ENCODE measurements at places on chromosomes 4 and X.
A peak's percentile ranks its signal among the peaks of the same experiment; 100 is the strongest.

GRCh38 chr4:105714071-105714521 lies 5.5 kb downstream of the GSTCD start:
- DNase-seq: peak; percentile 17

GRCh38 chrX:112254896-112255295 lies 172.3 kb upstream of the TRPC5 start:
- DNase-seq: no peak

DNA sequence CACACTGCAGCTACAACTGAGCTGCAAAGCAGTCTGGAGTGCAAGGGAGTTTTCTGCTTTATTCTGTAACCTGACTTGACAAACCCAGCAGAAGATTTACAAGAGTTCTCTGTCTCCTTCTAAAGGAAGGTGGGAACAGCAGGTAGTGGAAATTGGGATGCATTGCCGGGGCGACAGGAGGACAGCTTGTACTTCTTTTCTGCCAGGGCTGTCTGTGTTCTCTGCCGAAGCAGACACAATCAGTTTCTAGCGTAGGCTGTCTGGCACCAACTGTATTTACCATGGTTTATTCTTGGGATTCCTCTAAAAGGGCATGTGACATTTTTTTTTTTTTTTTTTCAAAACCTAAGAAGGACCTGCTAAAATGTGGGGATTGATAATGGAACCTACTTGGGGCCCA lies 190.8 kb upstream of the GK2 start:
- DNase-seq: no peak

DNA sequence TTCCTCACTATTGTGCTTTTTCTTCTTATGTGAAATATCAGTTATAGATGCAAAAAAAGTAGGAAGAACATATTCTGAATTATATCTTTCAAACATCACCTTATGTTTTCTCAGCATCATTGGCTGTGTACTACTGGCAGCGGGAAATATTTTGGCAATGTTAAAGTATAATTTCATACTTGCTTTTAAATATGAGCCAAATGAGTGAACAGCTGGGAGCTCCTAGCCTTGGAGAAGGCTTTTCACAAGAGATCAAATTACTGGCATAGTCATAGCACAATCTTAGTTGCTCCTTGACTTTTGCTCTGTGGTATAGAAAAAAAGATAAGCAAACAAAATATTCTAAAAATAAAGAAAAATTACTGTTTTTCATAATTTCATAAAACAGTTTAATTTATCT lies 1575.8 kb upstream of the PABPC4L start:
- no peak for DNase-seq

DNA sequence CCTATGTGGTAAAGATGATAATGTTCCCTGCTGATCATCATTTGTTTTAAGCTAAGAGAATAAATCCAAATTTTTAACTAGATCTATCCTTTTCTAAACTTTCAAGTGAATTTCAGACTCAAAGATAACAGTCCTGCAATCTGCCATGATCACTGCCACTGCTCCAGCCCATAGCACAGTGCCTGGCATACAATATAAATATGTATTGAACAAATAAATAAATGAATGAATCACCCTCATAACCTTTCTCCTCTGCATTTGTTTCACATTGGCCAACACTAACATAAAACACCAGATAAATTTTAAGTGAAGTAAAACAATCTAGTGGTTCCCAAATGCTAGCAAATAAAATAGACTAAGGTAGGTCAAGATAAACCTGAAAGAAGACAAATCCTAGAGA lies 439.0 kb downstream of the GPM6A start:
- no peak for DNase-seq

GRCh38 chr4:150069353-150069752 lies 8.9 kb upstream of the DCLK2 start:
- DNase-seq: no peak

DNA sequence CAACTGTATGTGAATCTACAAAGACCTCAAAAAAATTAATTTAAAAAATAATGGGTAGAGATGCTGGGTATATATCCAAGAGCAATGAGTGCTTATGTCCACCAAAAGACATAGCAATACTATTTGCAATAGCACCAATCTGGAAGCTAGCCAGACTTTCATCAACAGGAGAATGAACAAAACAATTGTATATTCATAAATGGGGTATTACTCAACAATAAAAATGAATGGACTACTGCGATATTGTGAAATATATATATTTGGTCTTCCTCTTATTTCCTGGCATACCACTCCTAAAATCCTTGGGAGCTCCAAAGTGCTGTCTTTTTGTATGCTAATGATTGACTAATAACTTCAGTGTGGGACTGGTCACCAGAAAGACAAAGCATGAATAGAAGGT lies 77.5 kb downstream of the MSN start:
- no peak for DNase-seq

- DNase-seq: no peak
Measured at GRCh38 chrX:22748093-22748999, 251.4 kb upstream of the DDX53 start.

DNA sequence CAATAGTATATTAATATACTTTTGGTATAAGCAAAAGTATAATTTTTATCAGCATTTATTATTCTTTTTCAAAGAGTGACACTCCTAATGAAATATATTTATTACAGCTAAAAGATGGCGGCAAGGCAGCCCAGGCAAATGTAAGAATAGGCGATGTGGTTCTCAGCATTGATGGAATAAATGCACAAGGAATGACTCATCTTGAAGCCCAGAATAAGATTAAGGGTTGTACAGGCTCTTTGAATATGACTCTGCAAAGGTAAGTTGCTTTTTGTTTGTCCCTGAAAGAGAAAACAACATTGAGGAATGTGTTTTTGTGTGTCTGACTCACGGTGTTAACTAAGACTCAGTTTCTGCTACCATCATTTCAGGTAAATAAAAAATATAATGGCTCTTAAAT lies 71.9 kb downstream of the PDLIM5 start:
- no peak for DNase-seq

- no peak for DNase-seq
Measured at GRCh38 chrX:140507223-140507981, 2.5 kb upstream of the SOX3 start.

GRCh38 chrX:29890646-29891200 lies 324.6 kb upstream of the MAGEB2 start:
- no peak for DNase-seq

- no peak for DNase-seq
Measured at GRCh38 chrX:138925330-138925729, 213.8 kb upstream of the FGF13 start.

GRCh38 chr4:94995684-94996394 lies 238.1 kb downstream of the BMPR1B start:
- DNase-seq: no peak

DNA sequence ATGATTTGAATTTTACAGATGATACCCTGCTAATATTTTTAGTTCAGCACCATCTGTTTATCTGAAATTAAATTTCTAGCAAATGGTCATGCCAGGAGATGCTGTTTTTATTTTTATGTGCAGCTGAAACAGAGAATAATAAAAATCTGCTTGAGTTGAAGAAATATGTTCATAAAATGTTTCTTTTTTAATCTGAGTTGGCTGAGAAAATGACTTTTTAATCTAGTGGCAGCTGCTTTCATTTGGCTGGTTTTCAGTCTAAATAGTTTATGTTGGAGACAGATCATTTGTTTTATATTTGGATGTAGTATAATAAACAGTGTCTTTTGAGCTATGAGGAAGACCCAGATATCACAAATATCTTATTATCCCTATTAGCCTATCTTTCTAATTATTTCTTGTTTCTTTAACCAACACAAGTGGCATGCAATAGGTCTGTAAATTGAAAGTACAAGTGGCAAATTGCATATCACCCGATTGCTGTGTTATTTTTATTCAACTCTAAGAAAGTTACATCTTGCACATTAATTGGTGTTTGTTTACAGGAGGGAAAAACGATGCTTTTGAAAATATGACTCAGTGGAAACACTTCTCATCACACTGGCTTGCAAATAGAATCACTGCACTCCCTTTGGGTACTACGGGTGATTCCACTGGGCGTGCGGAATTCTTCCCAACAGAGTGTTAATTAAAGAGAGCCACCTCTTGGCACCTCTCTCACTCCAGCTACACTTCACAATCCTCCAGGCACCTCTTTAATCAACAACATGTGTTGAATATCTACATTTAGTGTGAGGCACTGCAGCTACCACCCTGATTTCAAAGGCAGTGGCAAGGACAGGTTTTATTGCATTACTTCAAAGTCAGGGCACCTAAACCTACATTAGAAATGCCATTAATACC lies 51.7 kb upstream of the AP1S2 start:
- DNase-seq: no peak

DNA sequence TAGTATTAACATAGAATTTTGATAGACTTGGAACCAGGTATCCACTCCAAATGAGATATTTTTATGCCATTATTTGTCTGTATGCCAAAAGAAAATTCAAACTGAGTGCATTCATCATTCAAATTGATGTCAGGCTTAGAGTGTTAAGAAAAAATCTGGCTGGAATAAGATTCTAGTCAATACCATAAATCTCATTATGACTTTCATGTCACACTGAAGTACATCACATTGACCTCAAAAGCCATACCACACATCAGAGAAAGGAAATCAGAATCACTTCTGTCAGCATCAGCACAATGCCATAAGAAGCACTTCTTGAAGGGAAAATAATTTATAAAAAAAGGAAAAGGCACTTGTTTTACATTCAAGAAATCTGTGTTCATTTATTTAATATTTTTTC lies 119.0 kb upstream of the BMP3 start:
- DNase-seq: no peak

DNA sequence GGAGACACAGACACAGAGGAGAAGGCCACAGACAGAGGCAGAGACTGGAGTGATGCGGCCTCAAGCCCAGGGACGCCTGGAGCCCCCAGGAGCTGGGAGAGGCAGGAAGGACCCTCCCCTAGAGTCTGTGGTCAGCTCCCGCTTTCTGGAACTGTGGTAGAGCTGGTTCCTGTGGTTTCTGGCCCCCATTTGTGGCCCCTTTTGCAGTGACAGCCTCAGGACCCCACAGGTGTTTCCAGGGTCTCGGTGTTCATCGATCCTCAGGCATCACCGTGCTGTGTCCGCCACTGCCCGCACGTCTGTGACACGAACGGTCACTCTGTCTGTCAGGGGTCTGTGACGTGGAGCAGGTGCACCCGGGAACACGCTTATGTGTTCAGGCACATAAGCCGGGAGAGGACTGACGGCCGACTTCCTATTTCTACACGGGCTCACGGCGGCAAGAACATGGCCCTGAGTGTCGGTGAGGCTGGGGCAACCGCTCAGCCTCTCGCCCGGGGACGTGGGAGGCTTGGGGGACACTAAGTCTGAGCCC lies 7.9 kb downstream of the GTPBP6 start:
- no peak for DNase-seq

DNA sequence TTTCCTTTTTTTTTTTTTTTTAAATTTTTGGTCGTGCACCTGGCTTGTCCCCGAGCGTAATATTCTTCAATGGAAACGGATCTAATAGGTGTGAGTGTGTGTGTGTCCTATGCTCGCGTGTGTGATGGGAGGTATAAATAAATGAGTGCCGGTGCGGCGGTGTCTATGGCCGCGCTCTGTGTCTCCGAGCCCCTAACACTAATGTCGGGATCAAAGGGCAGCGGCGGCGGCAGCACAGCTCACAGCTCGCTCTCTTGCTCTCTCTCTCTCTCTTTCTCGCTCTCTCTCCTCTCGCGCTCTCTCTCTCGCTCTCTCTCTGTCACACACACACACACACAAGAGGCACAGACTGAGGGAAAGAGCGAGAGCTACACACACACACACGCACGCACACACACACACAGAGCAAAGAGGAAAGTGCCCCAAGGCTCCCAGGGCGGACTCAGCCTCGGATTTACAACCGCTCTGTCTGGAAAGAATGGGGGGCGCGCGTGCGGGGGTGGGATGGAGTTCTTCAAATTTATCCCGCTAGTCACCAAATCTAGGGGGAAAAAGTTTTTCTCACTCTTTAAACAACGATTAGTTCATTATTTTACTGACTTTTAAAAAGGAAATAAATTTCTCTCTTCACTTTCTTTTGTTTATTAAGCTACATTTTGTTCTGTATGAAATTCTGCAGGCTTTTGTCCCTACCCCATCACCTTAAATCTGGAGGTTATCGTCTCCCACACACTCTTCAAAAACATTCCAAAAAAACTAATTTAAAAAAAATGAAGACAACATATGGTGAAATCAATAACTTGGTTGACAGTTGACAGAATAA lies at the start of gene ZNF827:
Gene ZNF827, minus strand, starts transcription at position 206 of the 823 bp plus-strand sequence. CDS start 416 bp downstream, outside the sequence.
- peak; percentile 53 for DNase-seq

DNA sequence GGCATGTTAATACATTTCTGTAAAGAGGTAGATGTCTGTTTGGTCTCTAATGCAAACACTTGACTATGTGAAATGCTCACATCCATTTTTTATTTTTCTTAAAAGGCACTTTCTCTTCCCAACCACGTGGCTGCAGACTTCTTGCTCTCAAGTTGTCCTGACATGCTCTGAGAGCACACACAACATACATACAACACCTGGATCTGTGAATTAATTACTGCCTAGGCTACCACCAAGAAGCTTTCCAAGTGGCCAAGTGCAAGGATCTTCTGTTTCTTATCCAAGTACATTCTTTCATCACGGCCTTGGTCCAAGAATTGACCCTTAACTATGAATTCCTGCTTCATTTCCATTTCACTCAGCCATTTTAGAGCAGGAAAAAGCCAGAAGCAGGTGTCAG lies 110.8 kb downstream of the SPRY1 start:
- DNase-seq: no peak

DNA sequence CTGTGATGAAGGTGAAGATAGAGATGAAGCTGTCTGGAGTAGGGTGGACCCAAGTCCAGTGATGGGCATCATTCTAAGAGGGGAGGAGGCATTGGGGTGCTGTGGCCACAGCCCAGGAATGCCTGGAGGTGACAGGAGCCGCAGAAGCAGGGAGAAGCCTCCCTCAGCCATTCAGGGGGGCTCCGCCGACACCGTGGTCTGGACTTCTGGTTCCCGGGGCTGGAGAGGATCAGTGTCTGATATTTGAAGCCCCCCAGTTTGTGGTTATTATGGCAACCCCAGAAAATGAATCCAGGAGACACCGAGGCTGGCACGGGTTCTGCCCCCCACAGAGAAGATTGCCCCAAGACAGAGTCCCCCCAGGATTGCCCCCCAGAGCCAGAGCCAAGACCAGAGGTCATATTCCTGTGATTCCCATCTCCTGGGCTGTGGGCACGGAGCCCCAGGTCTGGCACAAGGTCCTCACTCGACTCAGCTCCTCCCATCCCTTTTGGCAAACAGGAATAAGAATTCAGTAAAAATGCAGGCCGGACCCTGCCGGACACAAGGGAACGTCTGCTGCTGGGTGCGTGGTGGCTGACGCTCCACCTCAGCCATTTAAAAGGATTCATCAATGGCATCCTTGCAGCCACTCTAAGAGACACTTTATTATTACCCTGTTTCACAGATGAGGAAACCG lies 116.6 kb downstream of the CPZ start:
- no peak for DNase-seq

- no peak for DNase-seq
Measured at GRCh38 chrX:97482666-97483300, 599.1 kb downstream of the RPA4 start.
